ENCODE measurements at places on chromosomes 3 and 15. TPM values are rescaled to one million over a fixed set of nuclear protein-coding genes. Genes with fewer than 3 reads are reported as not detected.

GREM1 gene
- not detected for total RNA-seq

MESP2 gene
- not detected for total RNA-seq

ATP13A5 gene
- total RNA-seq = not detected

TFDP2 gene
- total RNA-seq = 29.4 TPM

MAGEF1 gene
- 19.9 TPM for total RNA-seq

GOLGA8H gene
- 0.85 TPM for total RNA-seq

HRG gene
- not detected for total RNA-seq

DNA sequence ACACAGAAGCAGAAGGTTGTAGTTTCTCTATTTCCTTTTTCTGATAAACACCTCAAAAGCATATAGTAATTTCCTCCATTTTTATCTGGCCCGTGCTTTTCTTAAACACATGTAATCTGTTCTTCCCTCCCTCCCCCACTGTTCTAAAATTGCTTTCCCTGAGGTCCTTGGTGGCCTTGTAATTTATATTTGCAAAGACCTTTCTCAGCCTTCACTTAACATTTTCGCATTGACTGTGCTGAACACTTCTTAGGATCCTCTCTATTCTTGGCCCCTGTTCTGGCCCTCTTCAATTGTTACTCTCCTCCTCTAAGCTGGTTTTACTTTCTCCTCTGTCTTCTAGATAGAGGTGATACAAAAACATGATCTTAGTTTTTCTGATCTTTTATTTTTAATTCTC is 28.3 kb downstream of the GAP43 start:
- no peak for DNase-seq

GRCh38 chr3:39250116-39250747 is 29.6 kb downstream of the CX3CR1 start:
- no peak for DNase-seq

- peak; percentile 69 for DNase-seq
These were observed 44.4 kb downstream of the MUC20 start for GRCh38 chr3:195764961-195765706.

DNA sequence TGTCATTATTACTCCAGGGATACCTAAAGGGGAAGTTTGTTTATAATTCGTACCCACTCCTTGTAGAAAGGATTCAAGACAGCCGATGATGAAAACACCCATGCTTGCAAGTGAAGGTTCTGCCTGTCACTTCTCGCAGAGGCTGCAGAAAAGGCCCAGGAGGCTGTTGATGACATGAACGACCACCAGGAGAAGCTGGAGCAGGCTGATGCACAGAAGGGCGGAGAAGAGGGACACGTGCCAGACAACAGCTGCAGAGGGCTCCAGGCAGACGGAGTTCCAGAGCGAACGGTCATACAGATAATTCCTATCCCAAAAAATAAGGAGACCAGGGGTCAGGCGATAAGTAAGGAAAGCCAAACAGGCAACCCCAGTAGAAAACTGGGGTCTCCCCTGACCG is 5.7 kb upstream of the DYNLT2B start:
- no peak for DNase-seq

DNA sequence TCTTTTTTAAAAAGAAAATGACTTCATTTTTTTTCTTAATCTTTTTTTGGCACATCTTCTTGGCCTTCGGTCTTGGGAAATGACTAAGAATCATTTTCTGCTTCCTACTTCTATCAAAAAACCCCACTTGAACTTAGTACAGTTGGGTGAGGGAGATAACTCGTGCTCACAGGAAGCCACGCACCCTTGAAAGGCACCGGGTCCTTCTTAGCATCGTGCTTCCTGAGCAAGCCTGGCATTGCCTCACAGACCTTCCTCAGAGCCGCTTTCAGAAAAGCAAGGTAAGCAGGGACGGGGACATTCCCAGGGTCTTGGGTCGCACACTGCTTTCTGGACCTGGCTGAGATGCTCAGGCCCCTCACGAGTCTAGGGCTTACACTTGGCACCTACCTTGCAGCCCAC is at the start of gene CCR4:
Gene CCR4, plus strand, starts transcription at position 235 of the 402 bp plus-strand sequence. CDS start 1,779 bp downstream, outside the sequence.
- peak; percentile 74 for DNase-seq

- DNase-seq = no peak
These were observed 90.1 kb upstream of the PRR23C start for GRCh38 chr3:139134678-139135372.

GRCh38 chr3:63934041-63934866 is 22.1 kb upstream of the SCAANT1 start:
- no peak for DNase-seq

DNA sequence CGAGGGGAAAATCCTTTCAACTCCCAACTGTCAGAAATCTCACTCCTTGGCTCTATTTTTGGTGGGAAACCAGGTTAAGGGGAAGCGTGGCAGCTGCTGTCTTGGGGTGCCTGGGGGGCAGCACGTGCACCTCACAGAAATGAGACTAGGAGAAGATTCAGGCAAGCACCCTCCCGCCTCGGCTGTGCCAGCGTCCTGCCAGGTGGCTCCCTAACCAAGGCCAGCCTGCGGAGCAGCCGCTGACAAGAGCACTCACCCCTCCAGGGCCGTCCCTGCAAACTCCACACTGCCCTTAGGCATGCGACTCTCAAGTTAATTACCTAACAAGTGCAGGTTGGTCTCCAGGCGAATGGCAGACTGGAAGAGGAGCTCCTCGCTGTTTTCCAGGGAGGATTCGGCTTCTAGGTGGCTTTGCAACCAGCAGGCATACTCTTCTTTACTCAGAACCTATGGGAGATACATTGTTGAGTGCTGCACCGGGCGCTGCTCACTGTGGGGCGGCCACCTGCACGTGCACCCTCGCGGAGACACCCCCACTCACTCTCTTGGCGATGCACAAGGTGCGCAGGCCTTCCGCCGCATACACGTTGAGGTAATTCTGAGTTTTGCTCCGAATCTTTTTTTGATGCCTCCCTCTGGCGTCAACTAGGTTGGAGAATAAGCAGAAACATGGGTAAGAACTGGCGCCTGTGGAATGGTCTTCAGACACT is 155.3 kb downstream of the ATP10A start:
- peak; percentile 67 for DNase-seq

GRCh38 chr3:123664753-123665152 is 79.9 kb upstream of the HACD2 start:
- DNase-seq = no peak

DNA sequence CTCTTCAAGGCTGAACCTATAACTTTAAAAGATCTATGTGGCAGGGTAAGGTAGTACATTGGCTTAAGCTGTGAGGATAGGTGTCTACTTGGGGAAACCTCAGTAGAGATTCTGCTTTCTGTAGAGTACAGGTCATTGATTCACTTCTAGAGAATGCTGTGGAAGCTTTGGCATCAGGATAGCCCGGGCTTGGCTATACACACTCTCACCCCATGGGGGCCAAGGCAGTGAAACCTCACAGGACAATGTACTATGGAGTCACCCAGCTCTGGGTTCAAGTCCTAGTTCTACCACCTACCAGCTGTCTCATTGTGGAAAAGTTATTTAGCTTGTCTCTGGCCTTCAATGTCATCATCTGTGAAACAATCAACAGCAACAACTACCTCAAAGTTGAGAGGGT is 9.0 kb downstream of the MTFMT start:
- no peak for DNase-seq

DNA sequence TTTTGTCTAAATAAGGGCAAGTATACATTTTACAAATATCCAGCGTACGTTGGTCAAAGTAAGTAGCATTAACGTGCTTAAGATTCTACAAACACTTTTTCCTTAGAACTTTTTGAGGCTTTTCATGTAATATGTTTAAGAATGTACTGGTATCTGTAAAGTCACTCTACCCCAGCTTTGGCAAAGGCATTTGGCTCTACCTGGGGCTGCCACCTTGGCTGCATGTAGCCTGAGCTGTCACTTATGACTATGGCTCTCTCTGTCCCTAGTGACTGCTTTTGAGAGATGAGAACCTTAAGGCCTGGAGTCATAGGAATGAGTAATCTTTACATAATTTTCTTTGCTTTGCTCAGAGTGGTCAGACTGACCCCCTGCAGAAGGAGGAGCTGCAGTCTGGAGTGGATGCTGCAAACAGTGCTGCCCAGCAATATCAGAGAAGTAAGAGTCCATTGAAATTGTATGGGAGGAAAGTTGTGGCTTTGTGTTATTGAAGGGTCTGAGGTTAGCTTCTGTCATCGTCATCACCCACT is 61.2 kb downstream of the IQGAP1 start:
- DNase-seq = no peak

DNA sequence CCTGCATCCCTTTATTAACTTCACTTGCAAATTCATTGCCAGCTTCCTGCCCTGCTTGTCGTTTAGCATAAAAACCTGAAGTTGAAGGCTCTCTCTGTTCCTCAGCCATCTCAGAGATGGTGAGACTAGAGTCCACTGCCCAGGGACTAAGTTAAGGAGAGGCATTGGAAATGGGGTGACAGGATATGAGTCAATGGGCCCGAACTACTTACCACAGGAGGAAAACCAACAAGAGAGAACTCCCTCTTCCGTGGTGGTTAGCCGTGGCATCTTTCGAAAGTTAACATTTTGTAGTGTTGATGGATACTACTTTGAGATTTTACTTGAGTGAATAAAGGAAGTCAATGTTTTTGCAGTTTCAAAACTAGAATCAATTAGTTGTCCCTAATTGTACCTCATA is 65.3 kb downstream of the LRTM1 start:
- DNase-seq = no peak

DNA sequence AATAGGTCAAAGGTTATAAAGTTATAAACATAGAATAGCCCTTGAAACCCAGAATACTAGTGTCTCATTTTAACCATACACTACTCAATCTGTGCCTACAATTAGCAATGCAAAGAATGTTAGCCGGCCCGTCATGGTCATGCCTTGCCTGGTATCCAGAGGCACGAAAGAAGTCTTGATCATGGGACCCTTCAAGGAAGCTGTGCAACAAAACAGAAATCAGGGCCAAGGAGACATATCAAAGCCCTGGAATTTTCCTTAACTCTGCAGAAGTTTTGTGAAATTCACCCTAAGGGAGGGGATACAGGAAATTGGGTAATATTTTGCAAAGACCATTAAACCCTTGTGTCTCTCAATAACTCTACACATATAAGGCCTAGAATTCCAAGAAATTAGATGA is 482.4 kb downstream of the ROBO1 start:
- DNase-seq = no peak

DNA sequence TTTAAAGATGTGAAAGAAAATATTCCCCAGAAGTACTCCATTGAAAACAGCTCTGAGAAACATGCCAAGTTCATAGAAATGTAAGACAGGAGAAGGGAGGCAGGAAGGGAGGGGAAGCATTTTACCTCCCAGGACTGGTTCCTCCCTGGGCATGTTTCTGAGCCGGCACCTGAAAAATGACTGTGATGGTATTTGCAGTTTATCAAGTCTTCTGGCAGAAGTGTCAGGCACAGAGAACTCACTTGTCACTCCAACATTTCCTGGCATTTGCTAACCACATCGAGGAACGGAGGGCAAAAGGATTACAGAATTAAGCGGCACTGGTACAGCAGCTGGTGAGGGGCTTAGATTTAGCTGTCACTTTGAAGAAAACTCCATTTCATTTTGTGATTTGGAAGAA is 1054.0 kb downstream of the TUSC7 start:
- DNase-seq = no peak

GRCh38 chr3:72257738-72258137 is 472.8 kb upstream of the PROK2 start:
- DNase-seq = no peak

DNA sequence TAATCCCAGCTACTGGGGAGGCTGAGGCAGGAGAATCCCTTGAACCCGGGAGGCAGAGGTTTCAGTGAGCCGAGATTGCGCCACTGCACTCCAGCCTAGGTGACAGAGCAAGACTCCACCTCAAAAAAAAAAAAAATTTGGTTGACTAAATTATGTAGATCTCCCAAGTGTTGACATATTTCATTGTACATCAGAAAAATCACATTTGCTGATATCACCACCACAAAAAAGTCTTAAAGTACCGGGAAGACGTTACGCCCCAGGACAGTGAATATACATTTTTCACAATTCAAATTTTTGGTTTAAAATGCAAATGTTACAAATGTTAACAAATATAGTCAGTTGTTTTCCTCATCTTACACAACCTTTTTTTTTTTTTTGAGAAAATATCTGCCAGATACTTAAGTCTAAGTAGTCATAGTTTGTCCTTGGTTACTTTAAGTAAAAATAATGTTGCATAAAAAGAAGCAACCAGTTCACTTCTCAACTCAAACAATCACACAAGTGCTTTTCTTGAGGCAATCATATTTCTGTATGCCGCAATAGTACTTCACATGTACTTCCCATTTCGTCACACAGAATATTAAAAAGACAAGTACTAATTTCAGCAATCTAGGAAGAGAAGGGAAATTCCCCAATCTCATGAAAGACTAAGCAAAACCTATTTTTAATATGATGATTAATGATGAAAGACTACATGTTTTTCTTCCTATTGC is 41.0 kb upstream of the TCF12 start:
- DNase-seq = no peak

DNA sequence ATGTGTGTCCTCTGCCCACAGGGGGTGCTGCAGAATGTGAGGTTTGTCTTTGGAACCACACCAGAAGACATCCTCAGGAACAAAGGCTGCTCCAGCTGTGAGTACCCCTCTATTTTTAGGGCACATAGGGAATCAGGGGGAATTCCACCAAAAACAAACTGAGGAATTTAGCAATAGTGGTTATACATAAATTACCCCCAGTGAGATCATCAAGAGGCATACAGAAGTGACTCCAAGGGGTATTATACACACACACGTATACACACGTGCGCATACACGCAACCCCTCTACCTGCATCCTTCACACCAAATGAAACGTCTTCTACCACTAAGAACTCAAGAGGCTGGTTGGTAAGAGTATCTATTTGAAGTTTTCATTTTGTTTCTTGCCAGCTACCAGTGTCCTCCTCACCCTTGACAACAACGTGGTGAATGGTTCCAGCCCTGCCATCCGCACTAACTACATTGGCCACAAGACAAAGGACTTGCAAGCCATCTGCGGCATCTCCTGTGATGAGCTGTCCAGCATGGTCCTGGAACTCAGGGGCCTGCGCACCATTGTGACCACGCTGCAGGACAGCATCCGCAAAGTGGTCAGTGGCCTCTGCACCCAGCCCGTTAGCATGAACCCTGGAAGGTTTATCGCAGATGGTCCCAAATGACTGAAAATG is 2.9 kb downstream of the THBS1 start:
- DNase-seq = no peak

- no peak for DNase-seq
These were observed 48.6 kb downstream of the ZBTB20 start for GRCh38 chr3:115098354-115099073.

DNA sequence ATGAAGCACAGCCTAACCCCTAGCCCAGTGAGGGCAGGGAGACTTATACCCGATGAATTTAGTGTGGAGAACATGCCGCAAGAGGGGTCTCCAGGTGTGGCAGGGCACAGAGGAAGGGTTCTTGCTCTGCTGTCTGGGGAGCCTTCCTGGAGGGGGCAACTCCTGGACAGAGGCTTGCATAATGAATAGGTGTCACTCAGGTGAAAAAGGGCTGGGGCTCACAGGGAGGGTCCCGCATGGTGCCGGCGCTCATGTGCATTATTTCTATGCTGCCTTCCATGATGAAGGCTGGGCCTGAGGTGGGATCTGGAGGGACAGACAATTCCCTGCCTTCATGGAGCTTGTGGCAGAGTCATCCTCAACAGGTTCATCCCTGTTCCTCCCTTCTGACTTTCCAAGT is 51.5 kb downstream of the ITGA11 start:
- DNase-seq = no peak

Data from spleen (tissue), 13 donors.